ENCODE measurements at places on chromosomes 3 and 15.

DNA sequence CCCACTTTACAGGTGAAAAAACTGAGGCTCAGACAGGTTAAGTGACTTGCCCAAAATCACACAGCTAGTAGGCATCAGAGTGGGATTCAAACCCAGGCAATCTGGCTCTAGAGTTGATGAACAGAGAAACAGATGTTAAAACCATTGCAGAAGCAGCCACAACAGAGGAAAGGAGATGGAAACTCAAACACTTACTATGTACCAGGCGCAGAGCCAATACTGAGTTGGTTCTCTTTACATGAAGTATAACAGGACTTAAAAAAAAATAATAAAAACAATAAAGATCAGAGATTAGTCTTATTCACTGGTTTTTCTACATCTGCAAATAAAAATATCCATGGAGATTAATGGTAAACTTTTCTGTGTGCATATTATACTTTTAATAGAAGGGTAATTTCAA, 84.9 kb upstream of the SPATA12 start:
- no peaks in the 10 kb centered on the region for H3K27me3 ChIP-seq
- no peak for DNase-seq
- H3K27ac ChIP-seq, result no peak overlapping the region

DNA sequence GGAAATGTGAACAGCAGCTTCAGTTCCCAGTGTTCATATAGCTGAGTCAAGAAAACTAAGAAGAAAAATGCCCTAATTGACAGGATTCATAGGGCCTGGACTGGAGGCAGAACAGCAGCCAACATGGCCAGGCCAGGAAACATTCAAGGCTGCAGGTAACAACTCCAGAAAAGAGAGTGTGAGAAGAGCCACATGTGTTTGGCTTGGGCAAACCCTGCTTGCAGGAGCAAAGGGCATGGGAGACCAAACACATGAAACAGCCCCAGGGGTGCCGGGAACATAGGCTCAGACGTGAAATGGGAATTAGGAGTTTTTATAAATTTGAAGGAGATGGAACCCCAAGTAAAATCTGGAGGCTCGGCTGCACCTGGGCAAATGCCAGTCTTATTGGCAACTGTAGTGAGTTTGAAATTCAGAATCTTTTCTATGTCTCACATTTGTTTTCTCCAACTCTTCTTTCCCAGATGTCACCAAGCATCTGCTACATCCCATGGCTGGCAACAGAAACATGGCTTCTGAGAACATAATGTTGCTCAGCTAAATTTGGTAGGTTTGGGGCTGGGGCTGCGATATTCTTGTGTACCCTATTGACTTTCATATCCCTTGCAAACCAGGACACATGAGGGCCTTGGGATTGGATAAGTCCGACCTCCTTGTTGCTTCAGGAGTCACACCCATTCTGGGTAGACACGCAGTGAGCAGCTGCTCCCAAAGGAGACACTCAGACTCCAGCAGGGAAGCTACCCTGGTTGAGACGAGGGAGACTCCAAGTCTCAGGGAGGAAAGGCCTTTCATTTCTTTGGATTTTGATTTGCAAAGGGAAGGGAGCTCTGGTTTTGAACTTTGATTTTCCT, 98.9 kb upstream of the CLSTN2 start:
- DNase-seq, result no peak
- H3K27me3 ChIP-seq, result no peaks in the 10 kb centered on the region
- no peaks in the 10 kb centered on the region for H3K36me3 ChIP-seq
- H3K4me1 ChIP-seq, result no peaks in the 10 kb centered on the region

GRCh38 chr15:49709646-49710214, 88.9 kb downstream of the DTWD1 start:
- no peaks in the 10 kb centered on the region for H3K27me3 ChIP-seq
- no peaks in the 10 kb centered on the region for H3K4me1 ChIP-seq
- DNase-seq, result no peak

DNA sequence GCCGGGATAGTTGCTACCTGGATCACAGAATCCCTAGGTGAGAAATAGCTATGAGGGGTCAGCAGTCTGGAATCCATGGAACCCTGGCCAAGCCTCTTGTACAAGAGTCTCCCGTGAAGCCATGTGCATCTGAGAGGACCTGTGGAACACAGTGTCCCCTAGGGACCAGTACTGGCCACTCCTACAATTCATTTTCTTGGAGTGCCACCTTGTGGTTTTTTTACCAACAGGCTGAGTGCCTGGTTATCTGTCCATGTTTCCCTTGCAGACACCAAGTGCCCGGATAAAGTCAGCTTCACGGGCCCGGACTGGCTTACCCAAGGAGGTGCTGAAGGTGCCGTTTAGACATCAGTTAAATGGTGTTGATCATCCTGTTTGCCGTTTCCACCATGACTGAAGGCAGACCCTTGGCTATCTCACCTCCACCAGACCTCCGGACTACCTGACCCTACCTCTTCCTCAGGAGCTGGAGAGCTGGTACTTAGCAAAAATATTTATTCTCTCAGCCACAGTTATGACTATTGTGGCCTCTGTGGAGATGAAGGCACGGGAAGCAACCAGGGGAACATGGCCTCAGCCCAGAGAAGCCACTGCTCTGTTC, 93.9 kb downstream of the RBPMS2 start:
- no peaks in the 10 kb centered on the region for H3K4me1 ChIP-seq
- H3K27me3 ChIP-seq, result no peaks in the 10 kb centered on the region
- H3K4me3 ChIP-seq, result no peak overlapping the region
- H3K27ac ChIP-seq, result no peak overlapping the region
- no peak for DNase-seq

DNA sequence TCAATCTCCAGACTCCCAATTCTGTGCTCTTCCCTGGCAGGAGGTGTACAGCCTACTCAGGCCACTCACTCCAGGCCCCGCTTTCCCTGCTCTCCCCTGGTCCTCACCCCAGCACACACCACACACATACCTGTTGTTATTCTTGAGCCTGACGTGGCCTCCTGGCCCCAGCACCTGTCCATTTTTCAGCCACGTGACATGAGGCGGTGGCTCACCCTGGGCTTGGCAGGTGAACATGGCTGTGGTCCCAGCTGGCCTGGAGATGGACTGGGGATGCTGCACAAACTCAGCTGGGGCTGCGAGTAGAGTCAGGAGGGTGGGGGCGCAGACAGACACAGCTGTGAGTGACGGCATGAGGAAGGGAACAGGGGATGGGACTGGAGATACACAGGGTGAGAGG, 27.3 kb downstream of the RNU5B-1 start:
- no peak overlapping the region for H3K4me3 ChIP-seq
- peaks cover 2% of the 10 kb centered on the region for H3K36me3 ChIP-seq
- no peak overlapping the region for H3K27ac ChIP-seq
- peaks cover 42% of the 10 kb centered on the region for H3K27me3 ChIP-seq

DNA sequence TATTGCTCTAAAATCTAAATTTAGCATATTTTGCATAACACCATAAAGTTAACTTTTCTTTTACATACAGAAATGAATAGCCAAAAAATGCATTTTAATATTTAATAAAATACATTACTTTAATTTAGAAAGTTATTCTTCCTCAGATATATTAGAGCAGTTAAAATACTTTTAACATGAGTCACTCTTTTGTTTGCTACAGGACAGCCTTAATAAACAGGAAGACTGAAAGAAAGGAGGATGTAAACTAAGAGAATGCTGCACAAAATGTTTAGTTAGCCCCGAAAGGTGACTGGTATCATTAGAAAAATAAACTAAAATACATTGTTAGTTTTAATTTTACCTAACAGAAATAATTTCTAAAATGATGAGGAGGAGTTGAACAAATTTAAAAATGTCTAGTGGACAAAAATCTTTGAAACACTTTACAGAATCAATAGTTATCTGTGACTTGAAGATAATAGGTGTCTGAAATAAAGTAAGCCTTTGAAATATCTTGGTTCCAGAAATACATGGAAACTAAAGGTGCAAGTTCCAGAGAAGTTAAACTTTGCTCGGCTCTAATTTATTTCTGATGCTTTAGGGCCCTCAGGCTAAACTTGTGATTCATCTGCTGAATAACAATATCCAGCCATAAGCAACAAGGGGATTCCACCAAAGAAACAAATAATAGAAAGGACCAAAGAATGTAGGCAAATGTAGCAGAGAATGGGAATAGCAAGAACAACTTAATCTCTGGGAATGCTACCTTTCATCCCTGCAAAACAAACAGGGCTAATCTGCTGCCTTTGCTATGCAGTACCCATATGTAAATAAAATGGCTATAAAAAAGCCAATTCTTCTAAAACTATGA, 138.3 kb upstream of the UBP1 start:
- peaks cover 3% of the 10 kb centered on the region for H3K36me3 ChIP-seq
- H3K4me3 ChIP-seq, result no peak overlapping the region
- H3K27ac ChIP-seq, result no peak overlapping the region
- no peak for DNase-seq

- DNase-seq, result no peak
- H3K36me3 ChIP-seq, result no peaks in the 10 kb centered on the region
- H3K27me3 ChIP-seq, result peaks cover 9% of the 10 kb centered on the region
- no peak overlapping the region for H3K27ac ChIP-seq
Observed at GRCh38 chr3:115704661-115705338, 81.5 kb downstream of the GAP43 start.
